ENCODE measurements at places on chromosomes 5 and 9.

- DNase-seq = no peak
Measured at GRCh38 chr9:89363921-89364665, 45.8 kb downstream of the SECISBP2 start.

- DNase-seq = no peak
Measured at GRCh38 chr5:65651144-65651543, 26.3 kb downstream of the SHLD3 start.

DNA sequence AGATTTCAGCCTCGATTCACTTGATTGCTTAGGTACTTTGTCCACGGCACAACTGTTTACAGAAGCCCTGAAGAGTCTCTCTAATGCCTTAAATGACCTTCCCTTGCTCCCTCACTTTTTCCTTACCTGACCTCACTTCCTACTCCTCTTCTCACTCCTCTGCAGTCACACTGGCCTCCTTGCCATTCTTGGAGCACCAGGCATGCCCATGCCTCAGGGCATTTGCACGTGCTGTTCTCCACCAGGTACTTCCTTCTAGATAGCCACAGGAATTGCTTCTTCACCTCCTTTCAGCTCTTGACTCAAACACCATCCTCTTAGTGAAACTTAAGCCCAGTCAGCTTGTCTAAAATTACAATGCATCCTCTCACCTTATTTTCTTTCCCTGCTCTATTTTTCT lies 52.4 kb upstream of the TRAF1 start:
- no peak for DNase-seq

DNA sequence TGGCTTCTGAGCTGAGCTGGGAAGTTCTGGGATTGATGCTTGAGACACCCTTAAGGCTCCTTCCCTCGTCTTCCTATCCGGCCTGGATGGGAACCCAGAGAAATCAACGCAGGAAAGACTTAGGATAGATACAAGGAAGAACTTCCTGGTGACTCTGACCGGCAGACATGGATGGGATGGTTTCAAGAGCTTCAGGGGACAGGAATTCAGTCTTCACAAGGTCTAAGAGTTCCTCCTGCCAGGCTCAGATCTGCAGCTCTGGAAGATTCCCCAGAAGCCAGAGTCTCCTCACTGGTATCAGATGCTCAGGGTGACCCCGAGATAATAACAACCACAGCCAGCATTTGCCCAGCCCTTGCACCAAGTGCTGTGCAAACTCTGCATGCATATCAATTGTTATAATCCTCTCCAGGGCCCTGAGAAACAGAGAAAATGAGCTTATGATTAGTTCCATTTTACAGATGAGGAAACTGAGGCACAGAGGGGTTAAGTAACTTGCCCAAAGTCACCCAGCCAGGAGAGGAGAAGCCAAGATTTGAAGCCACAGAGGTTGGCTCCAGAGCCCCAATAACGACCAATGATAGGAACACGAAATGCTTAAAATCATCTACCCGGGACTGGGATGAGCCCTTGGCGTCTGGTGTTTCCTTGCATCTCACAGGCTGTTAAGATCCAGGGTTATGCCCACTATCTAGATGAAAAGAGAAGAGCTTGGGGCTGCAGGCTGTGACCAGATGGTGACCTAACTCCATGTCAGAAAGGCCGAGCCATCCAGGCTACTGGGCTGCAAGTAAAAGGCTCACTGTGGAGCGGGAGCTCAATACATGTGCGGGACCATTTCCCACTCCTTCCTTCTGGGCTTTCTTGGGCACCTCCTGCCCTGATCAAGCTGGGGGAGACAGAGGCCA lies 119.8 kb downstream of the C9orf50 start:
- DNase-seq = no peak

DNA sequence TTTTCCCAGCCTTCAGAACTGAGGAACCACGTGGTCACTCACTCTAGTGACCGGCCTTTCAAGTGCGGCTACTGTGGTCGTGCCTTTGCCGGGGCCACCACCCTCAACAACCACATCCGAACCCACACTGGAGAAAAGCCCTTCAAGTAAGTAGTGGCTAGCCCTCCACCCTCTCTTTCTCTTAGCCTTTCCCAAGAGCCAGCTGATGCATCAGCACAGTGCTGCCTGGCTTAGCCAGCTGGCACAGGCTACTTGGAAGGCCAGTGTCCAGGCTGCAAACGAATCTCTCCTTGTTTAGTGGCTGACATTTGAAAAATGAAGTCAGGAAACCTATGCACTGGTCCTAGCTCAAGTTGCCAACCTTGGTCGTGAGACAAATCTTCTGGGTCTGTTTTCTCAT lies 91.1 kb downstream of the PRDM6 start:
- DNase-seq = no peak

DNA sequence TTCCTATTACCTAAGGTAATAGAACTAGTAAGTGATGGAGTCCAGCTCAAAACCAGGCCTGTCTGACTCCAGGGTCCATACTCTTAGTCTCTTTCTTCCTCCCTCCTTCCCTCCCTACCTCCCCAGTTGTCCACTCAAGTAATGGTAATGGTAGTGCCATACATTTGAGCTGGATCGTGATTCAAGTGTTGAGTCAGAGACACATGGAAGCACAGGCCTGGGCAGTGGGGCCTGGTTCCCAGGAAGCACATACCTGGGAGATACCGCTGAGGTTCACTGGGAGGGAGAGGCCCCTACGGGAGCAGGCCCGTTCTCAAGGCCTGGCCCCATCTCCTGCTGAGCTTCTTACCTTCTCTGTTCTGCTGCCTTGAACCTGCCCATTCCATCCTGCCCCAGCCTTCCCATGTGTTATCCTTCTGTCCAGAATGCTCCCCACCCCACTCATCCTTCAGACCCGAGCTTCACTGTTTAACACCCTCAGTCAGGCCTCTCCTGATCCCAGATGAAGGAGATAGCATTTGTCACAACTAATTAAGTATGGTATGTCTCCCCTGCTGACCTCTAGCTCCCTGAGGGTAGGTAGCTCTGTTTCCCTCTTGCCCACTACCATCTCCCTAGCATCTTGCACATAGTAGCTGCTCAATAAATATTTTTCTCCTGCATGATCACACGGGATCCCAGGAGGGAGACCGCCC lies 13.8 kb downstream of the URM1 start:
- no peak for DNase-seq

All from stimulated activated CD4-positive, alpha-beta T cell treated with anti-CD3 and anti-CD28 coated beads, Interleukin-2, amount 100 ng/mL, for 48 hours (primary cell).